ENCODE measurements at places on chromosomes 5 and 9.
A peak's percentile ranks its signal among the peaks of the same experiment; 100 is the strongest.

DNA sequence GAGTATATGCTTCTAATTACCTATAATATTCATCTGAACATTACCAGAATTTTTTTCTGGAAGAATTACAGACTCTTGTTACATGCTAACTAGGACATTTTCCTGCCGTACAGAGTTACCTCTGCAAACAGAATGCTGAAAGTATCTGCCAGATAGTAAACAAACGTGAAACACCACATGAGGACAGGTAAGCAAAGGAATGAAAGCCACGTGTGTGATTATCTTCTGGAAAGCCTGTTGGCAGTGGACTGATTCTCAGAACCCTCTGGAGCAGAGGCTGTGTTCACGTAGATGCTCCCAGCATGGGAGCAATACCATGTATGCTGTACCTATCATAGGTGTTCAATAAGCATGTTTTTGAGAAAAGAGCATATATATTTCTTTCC lies 472.6 kb downstream of the ENC1 start:
- no peak for DNase-seq

DNA sequence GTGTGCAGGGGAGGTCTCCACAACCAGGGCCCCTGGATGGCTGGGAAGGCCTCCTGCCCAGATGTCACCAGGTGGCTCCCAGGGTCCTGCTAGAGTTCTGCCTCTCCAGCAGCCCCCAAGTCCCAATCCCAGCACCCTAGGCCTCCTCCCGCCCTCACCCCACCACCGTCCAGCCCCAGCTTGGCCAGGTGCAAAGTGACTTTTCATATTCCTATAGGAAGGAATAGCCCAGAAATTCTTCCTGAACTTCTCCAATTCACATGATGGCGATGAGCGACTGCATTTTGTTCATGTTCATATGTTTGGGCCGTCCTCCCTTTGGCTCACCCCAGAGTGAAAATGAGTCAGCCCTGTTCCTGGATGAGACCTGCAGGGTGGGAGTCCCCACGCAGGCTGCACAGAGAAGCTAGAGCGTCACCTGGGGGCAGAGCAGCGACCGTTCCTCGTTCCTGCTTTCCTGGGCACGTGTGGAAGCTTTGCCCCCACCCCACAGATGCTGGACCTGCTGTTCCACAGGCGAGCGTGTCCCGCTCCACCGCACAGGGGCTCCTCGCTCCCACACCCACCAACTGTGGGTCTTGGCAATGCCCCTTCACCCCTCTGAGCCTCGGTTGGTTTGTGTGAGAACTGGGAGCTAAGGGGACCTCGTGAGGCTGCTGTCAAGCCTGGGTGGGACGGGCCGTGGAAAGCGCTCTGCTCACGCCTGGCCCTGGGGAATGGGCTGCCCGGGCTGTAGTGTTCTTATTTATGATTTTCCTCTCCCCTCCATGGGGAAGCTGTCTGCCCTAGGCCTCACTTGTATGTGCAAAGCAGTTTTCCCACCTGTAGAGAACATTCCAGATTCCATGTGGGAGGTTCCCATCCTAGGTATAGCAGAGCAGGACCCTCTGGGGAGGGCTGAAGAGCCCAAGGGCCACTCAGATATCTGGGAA lies 6.9 kb downstream of the MRPS2 start:
- no peak for DNase-seq

GRCh38 chr9:107832871-107833270 lies 343.3 kb upstream of the KLF4 start:
- no peak for DNase-seq

GRCh38 chr5:135827965-135828781 lies 6.3 kb upstream of the SLC25A48 start:
- no peak for DNase-seq

- DNase-seq, result no peak
Measured at GRCh38 chr9:134389642-134390041, 63.4 kb downstream of the RXRA start.

- peak; percentile 10 for DNase-seq
Measured at GRCh38 chr5:69368458-69369339, 621 bp downstream of the AK6 start.

GRCh38 chr5:171743436-171744076 lies 42.1 kb upstream of the SMIM23 start:
- no peak for DNase-seq

GRCh38 chr5:134083517-134083916 lies 31.0 kb upstream of the TCF7 start:
- DNase-seq, result no peak

- DNase-seq, result no peak
Measured at GRCh38 chr9:135214054-135214640, 126.7 kb downstream of the OLFM1 start.

DNA sequence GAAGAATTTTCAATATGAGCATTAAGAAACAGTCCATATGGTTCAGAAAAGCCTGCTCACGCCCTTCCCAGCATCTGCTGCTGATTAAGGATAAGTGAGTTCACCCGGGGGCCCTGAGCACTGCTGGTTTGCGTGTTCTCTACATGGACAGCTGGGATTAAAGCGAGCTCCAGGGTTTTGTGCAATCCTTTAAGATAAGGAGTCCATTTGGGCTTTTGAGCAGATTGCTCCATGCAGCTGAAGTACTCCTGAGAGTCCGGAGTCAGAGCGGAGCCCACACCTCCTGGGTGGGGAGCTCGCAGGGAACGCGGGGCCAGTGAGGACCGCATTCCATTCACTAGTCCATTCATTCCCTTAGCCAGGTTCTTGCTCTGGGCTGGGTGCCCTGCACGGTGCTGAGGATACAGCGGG lies 149.3 kb upstream of the COL5A1 start:
- no peak for DNase-seq

- no peak for DNase-seq
Measured at GRCh38 chr9:18881758-18882157, 151.3 kb downstream of the SAXO1 start.

- DNase-seq, result no peak
Measured at GRCh38 chr5:90134892-90135291, 274.7 kb downstream of the CETN3 start.

DNA sequence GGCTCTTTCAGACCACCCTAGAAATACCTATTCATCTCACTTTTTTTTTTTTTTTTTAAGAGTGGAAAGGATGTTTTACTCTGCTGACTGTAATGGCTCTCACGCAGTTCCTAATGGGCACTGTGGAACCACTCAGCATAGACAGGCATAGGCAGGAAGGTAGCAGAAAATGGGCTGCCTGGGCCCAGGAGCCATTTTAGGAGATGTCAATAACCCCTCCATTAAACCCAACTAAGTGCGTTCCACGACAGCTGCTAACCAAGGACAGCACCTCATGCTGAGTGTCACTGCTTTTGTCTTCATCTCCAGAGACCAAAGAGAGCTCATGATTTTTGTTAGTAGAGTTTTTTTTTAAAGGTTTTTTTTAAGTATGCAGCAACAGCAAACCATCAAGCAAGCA lies 15.3 kb downstream of the MAP1B start:
- DNase-seq, result no peak

DNA sequence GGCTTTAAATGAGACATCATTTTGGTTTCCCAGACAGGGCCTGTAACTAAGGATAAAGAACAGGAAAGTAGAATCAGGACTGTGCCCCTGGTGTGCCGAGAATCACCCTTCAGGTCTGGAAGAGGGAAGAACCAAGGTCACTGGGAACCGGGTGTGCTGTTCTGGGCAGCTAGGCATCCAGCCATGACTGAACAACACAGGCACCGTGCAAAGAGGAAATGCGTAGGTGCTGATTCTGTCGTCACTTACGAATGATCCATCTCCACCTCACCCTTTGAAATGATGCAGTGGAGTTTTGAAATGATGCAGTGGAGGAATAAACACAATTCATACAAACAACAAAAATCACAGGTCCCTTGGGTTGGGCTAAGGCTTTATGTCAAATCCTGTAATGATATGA lies 64.4 kb downstream of the MAP1B start:
- DNase-seq, result no peak

DNA sequence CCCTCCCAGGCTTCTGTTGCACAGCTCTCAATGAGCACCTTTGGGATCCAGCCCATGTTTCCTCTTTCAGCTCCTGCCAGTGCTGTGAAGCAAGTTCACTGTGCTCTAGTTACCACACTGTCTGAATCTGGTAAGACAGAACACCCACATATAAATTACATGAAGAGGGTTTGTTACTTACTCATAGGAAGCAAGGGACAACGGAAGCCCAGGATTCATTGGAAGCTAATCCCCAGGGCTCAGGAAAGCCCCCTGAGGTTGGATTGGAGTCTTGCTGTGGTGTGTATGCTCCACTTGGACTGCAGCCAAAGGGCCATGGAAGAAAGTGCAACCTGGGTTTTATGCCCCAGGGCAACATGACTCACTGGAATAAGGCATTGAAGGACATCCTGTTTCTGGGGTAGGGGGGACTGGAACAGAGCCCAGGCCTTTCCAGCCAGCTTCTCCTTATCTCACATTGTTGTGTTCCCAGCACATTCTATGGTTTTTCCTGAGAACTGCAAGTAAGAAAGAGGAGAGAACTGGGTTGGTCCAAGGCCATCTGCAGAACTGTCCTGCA lies 15.6 kb upstream of the CLK4 start:
- no peak for DNase-seq

DNA sequence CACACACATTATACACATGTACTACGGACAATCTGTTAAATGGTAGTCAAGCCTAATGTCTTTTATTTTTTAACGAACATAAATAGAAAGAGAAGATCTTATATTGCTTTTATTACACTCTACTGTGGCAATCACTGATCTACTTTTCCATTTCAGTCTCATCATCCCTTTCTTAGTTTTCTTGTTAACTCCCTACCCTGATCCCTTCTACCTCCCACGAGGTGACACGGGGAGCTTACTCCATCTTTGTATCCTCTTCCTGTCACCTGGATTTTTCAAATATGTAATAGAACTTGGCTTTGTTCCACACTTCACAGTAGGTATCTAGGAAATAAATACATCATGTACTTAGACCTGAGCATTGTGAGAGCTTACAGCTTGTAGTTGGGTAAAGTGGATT lies 211.0 kb downstream of the PIK3R1 start:
- DNase-seq, result no peak

DNA sequence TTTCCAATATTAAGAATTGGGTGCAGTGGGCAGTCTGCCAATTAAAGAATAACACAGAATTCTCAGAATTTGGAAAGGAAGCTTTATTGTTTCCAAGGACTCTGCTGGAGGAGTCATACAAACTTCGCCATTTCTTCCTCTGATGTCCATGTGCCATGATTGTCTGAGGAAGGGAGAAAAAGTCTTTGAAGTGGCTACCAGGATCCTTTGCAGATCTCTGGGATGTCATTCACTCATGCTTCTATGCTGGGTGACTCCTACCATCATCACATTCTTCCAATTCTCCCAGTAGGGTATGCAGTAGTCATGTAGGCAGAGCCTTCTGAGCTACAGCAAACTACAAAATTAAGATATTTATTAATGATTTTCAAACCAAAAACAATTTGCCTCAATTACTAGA lies 3.2 kb upstream of the SMAD5 start:
- no peak for DNase-seq

GRCh38 chr5:150140830-150141229 lies 14.8 kb downstream of the PDGFRB start:
- no peak for DNase-seq

DNA sequence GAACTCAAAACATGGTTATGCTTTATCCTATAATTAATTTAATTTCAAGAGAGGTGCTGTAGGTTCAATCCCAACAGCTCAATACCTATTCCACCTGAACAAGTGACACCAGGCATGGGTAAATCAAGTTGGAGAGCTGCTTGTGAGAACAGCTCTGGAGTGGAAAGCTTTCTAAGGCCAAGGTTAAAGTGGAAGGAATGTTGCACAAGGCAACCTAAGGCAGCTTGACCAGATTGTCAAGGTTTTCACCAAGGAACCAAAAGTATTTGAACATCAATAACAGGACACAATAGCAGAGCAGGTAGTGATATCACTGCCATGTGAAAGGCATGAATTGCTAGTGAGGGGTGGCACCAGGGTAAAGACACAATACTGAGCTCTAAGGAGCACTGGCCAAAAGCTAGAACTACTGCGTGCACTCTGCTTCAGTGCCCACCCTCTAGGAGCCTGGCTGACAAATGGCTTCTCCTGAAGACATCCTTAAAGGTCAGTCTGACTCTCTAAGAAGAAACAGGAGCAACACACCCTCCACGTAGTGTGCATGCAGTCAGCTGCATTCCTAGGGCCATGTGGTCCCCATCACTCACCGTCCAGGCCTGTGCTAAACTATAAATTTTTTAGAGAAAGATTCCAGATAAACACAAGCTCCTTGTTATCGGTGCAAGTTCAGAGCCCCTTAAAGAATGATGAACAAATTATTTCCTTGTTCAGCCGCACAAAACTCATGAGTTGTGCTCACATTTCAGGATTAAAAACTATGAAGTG lies 677.7 kb upstream of the KLF4 start:
- DNase-seq, result no peak

DNA sequence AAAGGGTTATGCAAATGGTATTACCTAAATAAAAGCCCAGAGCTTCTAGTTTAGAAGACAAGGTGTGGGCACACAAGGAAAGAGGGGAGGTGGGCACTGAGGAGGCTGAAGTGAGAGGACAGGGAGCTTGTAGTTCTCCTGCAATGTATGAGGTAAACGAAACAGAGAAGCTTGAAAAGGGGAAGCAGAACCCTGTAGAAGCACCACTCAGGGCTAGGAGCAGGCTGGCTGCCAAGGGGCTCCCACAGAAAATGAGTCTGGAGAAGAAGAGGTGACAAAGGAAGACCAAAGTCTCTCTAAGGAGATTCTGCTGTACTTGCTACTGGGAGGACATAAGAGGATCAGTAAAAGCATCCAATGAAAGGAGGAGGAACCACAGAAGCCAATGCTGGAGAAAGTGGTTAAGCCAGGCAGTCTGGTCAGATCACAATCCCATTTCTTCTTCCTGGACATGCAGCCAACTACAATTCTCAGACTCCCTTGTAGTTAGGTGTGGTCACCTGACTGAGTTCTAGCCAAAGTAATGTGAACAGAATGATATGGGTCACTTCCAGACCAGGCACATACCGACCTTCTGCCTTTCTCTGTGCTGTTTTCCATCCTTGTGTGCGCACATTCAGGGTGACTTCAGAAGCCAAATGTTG lies 174.5 kb upstream of the MAP3K1 start:
- DNase-seq, result no peak

- DNase-seq, result no peak
Measured at GRCh38 chr5:141957367-141957996, 520 bp downstream of the PCDH12 start.

DNA sequence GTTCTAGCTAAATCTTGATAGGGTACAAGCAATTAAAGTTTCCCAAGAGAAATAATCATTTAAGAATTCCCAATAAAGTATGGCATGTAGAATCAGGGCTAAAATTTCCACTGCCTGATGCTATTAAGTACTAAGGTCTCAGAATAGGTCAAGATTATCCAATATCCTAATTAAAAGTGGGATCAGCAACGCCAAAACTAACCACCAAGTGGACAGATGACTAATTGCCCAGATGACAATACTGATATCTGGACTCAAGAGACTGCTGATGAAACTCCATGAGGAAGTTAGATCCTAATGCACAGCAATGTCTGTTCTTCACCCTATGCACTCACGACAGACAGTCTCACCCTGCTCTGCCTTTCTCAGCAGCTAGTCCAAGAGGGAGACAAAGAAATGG lies 14.3 kb downstream of the DEPDC1B start:
- no peak for DNase-seq

DNA sequence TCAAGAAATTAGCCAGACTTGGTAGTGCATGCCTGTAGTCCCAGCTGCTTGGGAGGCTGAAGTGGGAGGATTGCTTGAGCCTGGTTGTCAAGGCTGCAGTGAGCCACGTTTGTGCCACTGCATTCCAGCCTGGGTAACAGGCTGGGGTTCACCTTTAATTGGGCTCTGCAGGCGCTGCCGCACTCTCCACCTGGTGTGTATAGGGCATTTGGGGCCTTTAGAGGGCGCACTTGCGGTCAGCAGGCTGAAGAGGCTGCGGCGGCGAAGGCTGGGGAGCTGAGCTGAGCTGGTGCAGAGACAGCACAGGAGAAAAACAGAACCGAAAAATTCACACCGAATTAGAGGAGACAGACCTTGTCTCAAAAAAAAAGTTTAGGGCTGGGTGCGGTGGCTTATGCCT lies 31.2 kb downstream of the CDK7 start:
- DNase-seq, result no peak

Data from activated CD4-positive, CD25-positive, alpha-beta regulatory T cell treated with anti-CD3 and anti-CD28 coated beads, Interleukin-2, amount 50 U/mL, for 16 hours (primary cell).